ENCODE measurements at places on chromosomes 7 and 10.

DNA sequence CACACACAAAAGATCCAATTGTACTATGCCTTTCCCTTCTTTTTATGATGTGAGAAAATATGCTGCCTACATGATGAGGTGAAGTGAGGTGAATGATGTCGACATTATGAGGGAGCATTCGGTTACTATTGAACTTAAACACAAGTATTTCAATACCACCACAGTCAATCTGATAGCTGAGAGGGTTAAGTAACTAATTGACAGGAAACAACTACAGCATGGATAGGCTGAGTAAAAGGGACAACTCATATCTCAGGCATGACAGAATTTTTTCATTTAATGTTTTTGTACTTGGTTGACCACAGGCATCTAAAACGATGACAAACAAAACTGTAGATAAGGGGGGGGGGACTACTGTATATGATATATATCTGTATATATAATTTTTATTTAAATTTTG is 488.9 kb downstream of the SH2D4B start:
- no peak for DNase-seq

DNA sequence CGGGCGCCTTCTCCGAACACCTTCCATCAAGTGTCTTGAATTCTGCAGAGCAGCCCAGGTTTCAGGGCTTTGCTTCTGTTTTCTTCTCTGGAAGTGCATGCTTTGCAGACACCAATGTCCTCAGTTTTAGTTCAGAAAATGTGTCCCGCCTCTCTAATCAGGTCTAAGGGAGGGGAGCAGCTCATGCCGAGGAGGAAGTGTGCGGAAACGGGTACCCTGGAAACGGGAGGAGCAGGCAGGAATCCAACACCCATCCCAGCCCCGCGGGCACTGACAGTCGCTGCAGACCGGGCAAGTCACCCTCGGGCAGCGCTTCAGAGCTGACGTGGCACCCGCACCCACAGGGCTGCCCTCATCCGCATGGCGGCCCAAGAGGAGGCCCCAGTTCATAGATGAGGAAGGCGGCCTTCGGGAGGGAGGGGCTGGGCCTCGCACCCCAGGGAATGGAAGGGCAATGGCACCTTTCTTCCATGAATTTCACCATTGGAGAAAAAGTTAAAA is 338.7 kb downstream of the DNAJB6 start:
- no peak for DNase-seq

- DNase-seq: no peak
Measured at GRCh38 chr10:113111900-113112853, 162.1 kb downstream of the TCF7L2 start.

DNA sequence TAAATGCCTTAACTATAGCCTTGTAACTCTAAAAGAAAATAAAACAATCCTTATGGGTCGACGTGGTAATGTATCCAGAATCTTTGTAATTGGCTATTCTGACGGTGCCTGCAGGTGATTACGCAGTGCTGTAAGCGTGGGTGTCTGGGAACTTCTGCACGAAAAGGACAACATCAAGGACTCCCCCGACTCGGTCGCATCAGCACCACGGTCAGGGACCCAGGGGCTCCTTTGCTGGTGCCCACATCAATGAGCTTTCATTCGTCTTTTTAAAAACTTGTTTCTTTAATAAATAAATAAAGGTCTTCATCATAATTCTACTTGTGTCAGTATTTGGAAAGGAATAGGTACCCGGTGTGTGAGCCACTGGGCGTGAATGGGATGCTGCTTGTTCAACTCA is 13.2 kb downstream of the MKI67 start:
- no peak for DNase-seq

DNA sequence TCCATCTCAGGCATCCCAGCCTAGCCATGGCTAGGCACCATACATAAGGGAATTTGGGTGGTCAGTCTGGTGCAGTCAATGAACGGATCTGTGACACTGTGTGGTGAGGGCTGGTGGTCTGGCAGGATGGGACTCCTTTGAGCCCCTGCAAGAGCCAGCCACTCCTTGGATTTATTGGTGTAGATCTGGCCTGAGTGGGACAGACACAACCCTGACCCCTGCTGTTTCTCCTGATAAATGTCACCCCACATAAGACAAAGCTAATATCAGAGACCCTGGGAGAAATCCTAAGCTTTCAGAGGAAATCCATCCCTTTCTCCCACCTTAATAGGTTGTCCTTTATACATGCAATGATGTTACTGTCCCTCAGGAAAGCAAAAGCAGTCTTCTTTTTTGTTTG is 2.3 kb downstream of the FBXO24 start:
- peak; percentile 33 for DNase-seq

DNA sequence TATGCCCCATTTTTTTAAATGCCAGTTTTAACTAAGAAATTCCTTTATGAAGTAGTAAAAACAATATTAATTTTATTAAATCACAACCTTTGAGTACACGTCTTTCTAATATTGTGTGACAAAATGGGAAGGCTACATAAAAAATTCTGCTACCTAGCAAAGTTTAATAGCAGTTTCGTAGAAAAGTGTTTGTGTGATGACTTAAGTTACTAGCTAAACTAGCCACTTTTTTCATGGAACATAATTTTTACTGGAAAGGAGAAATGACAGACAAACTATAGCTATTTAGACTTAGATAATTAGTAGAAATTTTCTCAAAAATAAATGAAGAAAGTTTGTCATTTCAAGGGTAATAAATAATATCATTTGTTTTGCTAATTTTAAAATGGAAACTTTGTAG is 153.1 kb downstream of the GPAM start:
- DNase-seq: no peak

DNA sequence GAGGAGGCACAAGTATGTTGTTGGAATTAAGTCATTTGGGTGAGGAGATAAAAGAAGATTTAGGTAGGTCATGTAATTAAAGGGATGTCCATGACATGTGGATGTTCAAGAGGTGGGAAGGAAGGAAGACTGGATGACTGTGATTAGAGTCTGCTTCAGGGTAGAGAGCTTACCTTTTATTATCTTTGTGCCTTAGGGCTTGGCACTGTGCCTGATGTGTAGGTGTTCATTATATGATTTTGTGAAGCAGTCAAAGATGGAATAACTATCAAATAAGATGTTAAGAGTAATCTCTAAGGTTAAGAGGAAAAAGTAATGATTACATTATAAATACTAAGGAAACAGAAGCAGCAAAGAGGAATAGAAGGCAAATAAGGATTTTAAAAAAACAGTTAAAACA is 97.8 kb downstream of the CDK14 start:
- DNase-seq: no peak

DNA sequence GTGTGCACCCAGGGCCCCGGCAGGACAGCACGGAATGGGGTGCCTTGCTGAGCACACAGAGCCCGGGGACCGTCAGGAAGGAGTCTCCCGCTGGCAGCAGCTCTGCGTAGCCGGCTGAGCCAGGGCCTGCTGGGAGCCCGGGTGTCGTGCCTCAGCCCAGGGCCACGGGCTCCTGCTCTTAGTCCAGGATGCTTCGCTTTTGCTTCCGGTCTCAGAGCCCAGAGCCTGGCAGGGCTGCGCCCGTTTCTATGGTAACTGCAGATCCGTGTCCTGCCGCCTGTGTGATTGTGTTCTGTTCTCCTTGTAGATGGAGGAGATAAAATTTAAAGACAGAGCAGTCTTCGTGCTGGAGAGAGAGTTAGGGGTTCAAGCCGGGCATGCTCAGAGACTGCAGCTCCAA is 53.7 kb upstream of the DPYSL4 start:
- DNase-seq: no peak

GRCh38 chr7:1127001-1127400 is 33.0 kb downstream of the ZFAND2A start:
- DNase-seq: no peak

- no peak for DNase-seq
Measured at GRCh38 chr10:133328358-133329343, 8.0 kb downstream of the CALY start.

GRCh38 chr10:36761121-36761520 is 364.3 kb upstream of the ANKRD30A start:
- no peak for DNase-seq

- DNase-seq: no peak
Measured at GRCh38 chr7:71254751-71255150, 122.8 kb downstream of the GALNT17 start.

- peak; percentile 49 for DNase-seq
Measured at GRCh38 chr7:36312064-36312914, 77.4 kb upstream of the ANLN start.

GRCh38 chr10:22427101-22427500 is 81.8 kb downstream of the SPAG6 start:
- DNase-seq: no peak

DNA sequence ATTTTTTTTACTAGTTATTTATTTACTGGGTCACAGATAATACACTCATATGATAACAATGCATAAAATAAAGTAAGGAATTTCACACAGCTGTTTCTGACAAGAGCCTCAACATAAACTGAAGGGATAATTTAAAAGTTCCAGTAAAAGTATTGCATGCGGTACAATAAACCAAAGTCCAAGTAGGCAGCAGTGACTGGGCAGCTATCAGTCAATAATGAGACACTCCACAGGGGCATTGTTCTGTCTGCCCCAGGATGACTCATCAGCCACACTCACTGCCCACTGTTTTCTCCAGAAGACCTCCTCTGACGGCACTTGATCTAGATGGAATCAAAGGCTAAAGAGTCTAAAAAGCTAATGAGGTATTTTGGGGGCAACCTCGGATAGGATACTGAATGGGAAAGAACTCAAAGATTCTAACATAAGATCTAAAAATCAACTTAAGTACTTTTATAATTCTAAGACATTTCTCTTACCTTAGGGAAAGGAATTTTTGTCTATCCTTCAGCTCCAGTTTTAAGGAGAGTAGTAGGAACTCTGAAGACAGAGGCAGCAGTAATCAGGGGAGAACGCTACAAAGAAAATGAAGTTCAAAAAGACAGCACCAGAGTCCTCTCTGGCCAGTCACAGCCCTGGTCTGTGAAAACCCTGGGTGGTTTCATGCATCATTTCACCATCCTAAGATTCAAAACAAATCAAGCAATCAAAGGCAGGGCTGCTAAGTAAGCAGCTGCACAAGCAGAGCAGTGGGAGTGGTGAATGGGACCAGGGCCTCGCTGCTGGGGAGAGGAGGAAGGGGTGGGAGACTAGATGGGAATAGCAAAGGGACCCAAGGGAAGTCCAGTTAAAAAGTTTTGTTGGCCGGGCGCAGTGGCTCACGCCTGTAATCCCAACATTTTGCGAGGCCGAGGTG is 175.1 kb downstream of the AVL9 start:
- DNase-seq: no peak

- DNase-seq: no peak
Measured at GRCh38 chr7:4172883-4173282, 509.2 kb upstream of the FOXK1 start.

DNA sequence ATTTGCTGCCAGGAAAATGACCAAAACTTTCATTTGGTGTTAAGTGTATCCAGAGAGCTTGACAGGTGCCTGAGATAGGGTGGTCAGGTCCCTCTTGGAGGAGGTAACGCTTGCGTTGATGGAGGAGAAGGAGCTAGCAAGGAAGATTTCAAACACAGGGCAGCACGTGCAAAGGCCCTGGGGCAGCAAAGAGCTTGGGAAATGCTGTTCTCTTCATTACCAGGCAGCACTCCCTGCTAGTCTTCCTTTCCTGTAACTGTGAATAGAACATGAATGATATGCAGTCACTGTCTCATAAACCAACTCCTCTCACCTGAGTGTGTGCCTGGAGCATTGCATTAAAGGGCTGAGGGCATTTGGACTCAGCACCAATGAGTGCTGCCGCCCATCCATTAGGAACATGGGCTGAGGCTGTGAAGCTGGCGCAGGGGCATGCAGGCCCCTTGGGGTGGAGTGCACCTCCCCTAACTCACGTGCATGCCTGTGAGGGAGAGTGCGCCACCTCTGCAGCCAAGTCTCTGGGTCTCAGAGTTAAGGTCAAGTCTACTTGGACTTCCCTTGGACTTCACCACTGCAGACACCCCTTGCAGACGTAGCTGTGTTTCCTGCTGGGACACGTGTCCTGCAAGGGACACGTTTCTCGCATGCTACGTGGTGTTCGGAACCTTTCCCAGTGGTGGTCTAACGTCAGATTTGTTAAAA is 136.8 kb downstream of the PAXIP1 start:
- DNase-seq: no peak
